ENCODE measurements at places on chromosomes 4 and X. TPM values are rescaled to one million over a fixed set of nuclear protein-coding genes. Genes with fewer than 3 reads are reported as not detected.

NR3C2 gene
- 2.5 TPM for total RNA-seq

GRCh38 chr4:11081006-11081405 lies 347.7 kb downstream of the HS3ST1 start:
- no peak for DNase-seq

- DNase-seq = peak; percentile 85
Observed at GRCh38 chr4:31089815-31090214, 369.6 kb downstream of the PCDH7 start.

- DNase-seq = no peak
Observed at GRCh38 chrX:1380672-1381233, 11.2 kb downstream of the SLC25A6 start.

CENPVL2 gene
- total RNA-seq = 0.25 TPM

ITM2A gene
- 40.7 TPM for total RNA-seq

DNA sequence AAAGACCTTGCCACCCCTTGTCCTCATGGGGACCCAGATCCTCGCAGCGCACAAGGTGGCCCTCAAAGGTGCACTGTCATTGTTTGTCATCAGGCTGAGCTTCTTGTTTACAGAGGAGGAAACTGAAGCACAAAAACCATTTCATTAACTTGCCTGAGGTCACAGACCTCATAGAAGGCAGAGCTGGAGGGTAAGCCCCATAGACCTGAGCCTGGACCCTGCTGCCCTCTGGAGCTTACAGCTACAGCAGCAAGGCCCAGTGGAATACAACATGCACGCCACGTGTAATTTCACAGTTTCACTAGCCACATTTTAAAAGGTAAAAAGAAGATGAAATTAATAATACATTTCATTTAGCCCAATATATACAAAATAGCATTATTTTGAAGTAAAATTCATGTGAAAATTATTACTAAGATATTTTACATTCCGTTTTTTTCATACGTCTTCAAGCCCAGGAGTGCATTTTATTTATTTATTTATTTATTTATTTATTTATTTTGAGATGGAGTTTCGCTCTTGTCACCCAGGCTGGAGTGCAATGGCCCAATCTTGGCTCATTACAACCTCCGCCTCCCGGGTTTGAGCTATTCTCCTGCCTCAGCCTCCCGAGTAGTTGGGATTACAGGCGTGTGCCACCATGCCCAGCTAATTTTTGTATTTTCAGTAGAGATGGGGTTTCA lies 8.8 kb downstream of the JAKMIP1 start:
- DNase-seq = no peak

Data from astrocyte (in vitro differentiated cells and primary cell).